Mammary epithelial cell (primary cell): ENCODE measurements at places on chromosomes 6 and 20. TPM values are rescaled to one million over a fixed set of nuclear protein-coding genes. Genes with fewer than 3 reads are reported as not detected.

DNA sequence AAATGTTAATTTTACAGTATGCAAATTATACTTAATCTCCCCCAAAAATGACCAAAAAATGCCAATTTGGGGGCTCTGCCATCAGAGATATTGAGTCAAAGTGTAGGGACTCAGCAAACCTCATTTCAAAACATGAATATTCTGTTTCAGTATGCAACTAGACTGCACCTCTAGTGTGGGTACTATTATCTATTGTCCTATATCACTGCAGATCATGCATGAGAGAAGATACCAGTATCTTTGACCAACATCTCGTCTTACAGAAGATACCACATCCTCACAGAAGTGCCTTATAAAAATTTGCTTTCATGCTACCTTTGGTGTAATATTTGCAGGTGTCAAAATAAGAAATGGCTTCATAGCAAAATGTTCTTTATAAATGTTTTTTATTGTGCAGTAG, 623.8 kb downstream of the TENT5A start:
- no peak for DNase-seq

DNA sequence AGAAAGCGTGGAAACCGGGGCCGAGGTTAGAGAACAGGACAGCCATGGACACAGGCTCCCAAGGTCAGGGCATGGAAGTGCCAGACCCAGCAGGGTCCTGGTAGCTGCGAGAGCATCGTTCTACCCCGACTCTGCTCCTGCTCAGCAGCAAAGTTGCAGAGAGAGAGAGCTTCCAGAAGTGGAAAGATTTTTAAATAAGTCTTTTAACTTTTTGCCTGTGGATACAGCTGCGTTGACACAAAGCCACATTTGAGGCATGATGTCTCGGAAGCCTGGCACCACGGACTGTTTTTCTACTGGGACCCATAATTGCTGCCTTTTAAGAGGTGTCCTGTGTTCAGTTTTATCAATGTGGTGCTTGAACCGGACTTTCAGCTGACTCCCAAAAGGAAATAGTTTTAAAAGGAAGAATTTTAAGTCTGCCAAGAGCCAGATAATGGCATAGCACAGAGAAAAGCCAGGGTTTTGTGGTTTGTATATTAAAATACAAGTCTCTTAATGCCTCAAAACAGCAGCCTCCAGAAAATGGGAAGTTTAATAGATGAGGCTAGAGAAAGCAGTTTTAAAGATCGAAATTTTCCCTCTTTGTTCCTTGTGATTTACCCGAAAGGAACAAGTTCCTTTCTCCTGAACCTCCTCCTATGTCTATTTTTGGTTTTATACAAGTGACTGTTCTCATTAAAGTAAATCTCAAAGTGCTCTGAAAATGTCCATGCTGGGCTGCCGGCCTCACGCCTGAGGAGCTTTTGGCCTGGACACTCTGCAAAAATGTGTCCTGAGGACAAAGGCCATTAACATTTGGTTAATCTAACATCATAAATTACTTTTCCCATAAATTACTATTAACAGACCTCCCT, 91.5 kb downstream of the RIN2 start:
- no peak for DNase-seq

DNA sequence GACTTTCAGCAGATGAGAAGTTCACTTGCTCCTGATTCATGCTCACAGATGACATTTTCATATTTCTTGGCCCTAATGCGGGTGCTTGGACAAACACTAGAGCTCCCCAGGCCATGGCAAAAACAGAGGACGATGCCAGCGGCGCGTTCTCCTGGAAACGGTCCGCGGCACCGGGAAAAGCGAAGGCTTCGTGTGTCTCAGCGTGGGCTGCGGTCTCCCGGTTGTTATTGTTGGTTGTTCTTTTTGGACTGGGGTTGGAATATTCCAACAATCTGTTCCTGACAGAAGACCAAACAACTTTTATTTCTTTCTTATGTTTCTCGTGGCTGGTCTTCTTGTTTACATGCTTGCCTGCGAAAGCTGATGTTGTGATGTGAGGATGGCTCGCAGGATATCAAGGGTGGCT, 46.8 kb upstream of the NEDD9 start:
- no peak for DNase-seq

GRCh38 chr20:24648481-24648880, 179.1 kb downstream of the SYNDIG1 start:
- DNase-seq, result no peak

The COL11A2 gene
- total RNA-seq, result 0.45 and 0.64 TPM in 2 replicates

The DXO gene
- total RNA-seq, result 15.7 TPM

DNA sequence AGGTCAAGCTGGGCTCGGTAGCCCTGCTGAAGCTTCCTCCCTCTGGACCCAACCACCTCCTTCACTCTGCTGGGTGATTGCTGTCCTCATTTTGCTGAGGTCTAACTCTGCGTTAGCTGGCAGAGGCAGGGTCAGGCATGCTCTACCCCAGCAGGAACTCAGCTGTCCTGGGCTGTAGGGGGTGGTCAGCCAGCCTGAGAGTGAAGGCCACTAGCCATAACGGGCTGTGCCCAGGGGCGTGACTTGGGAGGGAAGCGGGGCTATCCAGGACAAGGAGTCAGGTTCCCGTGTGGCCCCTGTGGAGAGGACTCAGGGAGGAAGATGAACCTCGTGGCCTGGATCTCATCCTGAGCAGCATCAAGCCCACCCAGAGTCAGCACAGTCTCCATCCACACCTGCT, 761 bp downstream of the CST5 start:
- no peak for DNase-seq

GRCh38 chr6:129429956-129430355, 280.0 kb downstream of the ARHGAP18 start:
- no peak for DNase-seq

DNA sequence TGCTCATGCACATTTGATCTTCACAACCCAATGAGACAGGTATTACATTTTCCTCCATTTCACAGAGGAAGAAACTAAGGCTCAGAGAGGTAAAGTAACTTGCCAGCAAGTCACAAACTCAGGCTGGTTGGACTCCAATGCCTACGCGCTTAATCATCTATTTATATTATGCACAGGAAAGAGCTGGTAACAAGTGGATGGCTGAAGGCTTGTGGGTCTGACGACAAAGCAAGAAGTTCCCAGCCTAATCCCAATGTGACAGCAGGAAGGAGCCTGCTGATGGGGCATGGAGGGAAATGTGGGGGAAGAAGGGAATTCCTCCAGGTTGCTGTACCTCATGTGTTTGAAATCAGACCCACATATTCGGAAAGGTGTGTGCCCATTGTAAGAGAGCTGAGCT, 3.9 kb downstream of the CDH22 start:
- no peak for DNase-seq

DNA sequence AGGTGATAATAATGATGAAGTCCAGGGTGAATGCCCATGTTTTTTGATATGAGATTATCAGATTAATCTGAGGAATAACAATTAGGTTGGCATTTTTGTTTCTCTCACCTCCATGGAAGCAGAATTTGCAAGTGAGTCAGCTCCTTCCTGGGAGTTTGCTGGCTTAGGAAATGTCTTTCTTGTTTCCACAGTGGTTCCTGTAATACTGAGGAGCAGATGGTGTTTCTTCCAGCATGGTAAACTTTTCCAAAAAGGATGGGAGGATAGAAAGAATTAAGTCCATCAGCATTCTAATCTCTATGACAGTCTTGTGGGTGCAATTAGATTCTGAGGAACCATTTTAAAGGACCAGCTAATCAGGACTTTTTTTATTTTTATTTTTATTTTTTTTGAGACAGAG, 40.5 kb downstream of the SNAP25 start:
- DNase-seq, result no peak

DNA sequence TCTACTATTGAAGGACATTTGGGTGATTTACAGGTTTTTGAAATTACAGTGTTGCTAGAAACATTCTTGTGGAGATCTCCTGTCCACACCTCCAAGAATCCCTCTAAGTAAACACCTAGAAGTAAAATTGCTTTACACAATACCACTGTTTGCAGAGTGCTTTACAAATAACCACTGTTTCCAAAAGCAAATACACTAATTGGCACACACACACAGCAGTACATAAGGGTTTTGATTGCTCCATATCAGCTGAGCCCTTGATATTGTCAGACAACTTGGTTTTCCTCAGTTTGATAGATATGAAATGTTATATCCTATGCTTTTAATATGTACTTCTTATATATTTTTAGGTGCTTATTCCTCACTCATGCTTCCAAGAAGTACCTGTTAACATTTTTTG, 6.3 kb downstream of the HMGN4 start:
- no peak for DNase-seq

The MED23 gene
- total RNA-seq, result 20.7 and 26.7 TPM in 2 replicates

GRCh38 chr6:5682530-5682929, 324.2 kb downstream of the NRN1 start:
- no peak for DNase-seq

DNA sequence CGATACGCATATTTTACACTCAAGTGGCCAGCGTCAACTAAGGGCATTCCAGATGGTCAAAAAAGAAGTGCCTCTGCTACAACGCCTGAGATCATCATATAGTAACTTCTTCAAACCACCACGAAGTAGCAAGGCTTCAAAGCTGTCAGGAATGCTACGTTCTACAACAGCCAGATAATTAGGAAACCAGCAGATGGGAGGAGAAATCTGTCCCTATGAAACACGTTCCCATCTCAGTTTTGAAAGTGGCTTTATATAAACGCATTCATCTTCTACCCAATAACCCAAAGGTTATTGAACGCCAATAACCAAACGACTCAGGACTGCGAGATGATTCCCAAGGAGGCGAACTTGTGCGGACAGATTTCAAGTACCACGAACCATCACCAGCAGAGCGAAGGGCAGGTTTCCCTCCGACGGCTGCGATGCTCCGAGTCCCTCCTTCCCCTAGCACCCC, 1.2 kb downstream of the ABHD12 start:
- peak; percentile 37 for DNase-seq

GRCh38 chr20:56764671-56765070, 135.6 kb downstream of the TFAP2C start:
- DNase-seq, result no peak

DNA sequence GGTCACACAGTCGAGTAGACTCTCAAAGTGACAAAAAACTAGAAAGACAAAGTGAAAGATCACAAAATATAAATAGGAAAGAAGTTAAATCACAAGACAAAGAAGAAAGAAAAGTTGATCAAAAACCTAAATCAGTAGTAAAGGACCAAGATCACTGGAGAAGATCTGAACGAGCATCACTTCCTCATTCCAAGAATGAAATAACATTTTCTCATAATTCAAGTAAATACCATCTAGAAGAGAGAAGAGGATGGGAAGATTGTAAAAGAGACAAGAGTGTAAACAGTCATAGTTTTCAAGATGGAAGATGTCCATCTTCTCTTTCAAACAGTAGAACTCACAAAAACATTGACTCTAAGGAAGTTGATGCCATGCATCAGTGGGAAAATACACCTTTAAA, 31.6 kb upstream of the GJA10 start:
- no peak for DNase-seq

DNA sequence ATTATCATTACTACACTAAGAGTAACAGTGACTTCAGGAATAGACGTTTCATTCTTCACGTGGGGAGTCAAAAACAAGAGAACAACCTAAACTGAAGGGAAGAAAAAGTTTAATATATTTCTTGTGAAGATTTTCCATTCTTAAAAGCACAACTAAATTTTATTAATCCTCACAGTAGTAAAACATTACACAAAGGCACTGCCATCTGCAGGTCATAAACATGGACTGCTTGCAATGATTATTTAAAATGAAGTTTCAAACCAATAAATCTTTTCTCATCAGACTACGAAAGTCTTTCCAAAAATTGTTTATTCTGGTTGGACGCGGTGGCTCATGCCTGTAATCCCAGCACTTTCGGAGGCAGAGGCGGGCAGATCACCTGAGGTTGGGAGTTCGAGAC, 2.6 kb downstream of the NCOA5 start:
- no peak for DNase-seq

DNA sequence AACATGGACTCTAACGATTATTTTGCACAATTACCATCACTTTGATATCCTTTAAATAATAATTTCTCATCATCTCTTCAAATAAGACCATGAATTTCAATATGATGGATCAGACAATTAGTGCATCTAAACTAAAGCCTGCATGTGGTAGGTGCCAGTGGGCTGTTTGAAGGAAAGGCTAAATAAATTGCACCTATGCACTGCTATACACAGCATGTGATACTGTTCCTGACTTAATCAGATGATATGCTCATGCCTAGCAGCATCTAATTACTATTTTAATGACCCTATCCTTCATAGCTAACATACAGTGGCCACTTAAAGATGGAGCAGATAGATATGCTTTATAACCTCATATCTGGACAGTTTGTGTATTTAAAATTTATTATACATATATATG, 731.6 kb upstream of the MANEA start:
- no peak for DNase-seq

The PCMT1 gene
- 124 and 129 TPM in 2 replicates for total RNA-seq

The CLPSL2 gene
- not detected in 2 replicates for total RNA-seq

The TXLNB gene
- total RNA-seq, result not detected

The ACSS1 gene
- total RNA-seq, result 1.1 and 1.2 TPM in 2 replicates

The SMLR1 gene
- not detected for total RNA-seq

The ANKRD6 gene
- 20.3 and 23.4 TPM in 2 replicates for total RNA-seq

- no peak for DNase-seq
Observed at GRCh38 chr6:52704060-52704459, 33.1 kb downstream of the TMEM14A start.

The AIF1 gene
- not detected for total RNA-seq

- DNase-seq, result no peak
Observed at GRCh38 chr20:6611911-6612605, 155.4 kb upstream of the BMP2 start.

The CTAGE9 gene
- total RNA-seq, result not detected in 2 replicates

- DNase-seq, result peak; percentile 8
Observed at GRCh38 chr6:34349211-34349610, 43.3 kb downstream of the NUDT3 start.

DNA sequence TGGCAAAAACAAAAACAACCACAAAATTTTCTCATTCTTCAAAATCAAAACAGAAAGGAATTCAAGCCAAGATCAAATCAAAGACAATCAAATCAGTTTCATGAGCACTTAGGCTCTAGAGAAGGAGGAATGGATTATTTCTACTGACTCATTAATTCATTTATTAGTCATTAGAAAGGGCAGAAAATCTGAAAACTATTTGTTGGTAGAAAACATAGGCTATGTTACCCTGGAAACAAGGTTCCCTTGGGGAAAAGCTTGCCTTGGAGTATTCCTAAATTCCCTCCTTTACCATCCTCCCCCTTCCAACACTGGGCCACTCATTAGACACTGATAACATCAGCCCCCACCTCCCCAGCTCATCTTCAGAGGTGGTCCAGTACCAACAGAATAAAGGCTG, 17.5 kb downstream of the KIF16B start:
- peak; percentile 11 for DNase-seq

- no peak for DNase-seq
Observed at GRCh38 chr6:111759331-111759835, 113.9 kb downstream of the FYN start.

DNA sequence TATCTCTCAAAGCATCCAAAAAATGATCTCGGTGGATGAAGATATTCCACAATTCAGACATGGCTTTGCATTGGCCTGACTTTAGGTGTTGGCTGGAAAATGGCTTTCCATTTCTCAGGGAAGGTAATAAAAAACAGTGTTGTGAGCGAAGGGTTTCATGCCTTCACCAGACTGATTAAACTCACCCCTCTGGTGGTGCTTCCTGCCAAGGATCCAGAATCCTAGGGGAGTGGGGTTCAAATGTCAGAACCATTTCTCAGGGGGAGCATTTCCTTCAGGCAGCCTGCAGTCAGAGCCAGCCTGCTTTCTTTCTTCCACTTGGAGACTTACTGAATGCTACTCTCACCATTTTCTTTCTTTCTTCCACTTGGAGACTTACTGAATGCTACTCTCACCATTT, 45.7 kb upstream of the SMIM28 start:
- no peak for DNase-seq

GRCh38 chr20:16711661-16712258, 18.1 kb upstream of the SNRPB2 start:
- DNase-seq, result no peak

GRCh38 chr6:31769684-31770371, 7.3 kb downstream of the VWA7 start:
- DNase-seq, result peak; percentile 70
